ENCODE measurements at places on chromosomes 1 and 21.

DNA sequence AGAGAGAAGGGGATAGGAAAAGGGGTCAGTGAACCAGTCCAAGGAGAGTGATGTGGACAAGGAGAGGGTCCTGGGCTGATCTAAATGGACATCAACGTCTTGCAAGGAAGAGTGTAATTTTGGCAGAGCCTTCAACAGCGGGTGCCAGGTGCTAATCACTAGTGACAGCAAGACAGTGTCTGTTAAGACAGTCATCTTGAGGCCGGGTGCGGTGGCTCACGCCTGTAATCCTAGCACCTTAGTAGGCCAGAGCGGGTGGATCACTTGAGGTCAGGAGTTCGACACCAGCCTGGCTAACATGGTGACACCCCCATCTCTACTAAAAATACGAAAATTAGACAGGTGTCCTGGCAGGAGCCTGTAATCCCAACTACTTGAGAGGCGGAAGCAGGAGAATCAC lies 12.2 kb upstream of the PADI6 start:
- no peak for DNase-seq

DNA sequence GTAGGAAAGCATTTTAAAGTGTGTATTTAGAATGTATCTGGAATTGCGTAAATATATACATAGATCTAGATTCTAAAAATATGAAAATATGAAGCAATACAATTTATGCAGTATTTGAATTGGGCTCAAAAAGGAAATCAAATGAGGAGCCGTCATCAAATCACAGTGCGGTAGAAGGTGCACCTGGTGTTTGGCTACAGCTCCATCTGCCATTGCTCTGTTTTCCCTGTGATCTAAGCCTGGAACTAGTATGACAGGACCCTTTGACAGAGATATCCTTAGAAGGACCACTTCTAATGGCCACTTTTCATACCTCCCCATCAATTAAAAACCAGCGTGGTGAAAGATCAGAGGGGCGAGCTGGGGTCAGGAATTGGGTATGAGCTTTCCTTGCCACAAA lies 202.6 kb downstream of the NFIA start:
- no peak for DNase-seq

GRCh38 chr1:30011970-30012369 lies 711.4 kb downstream of the MATN1 start:
- no peak for DNase-seq

GRCh38 chr1:39971138-39971537 lies 16.2 kb downstream of the MFSD2A start:
- DNase-seq: no peak

DNA sequence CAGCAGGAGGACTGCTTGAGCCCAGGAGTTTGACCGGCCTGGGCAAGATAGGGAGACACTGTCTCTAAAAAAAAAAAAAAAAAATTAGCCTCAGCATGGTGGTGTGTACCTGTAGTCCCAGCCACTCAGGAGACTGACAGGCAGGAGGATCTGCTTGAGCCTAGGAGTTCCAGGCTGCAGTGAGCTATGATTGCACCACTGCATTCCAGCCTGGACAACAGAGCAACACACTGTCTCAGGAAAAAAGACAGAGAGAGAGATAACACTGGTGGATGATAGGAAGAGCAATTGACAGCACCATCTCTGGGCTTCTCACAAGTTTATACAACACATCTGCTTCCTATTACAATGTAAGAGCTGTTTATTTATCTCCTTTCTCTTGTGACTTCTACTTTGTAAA lies 2.4 kb upstream of the RNU11 start:
- DNase-seq: no peak

GRCh38 chr1:42957880-42958487 lies 684 bp downstream of the SLC2A1 start:
- DNase-seq: peak; percentile 38

DNA sequence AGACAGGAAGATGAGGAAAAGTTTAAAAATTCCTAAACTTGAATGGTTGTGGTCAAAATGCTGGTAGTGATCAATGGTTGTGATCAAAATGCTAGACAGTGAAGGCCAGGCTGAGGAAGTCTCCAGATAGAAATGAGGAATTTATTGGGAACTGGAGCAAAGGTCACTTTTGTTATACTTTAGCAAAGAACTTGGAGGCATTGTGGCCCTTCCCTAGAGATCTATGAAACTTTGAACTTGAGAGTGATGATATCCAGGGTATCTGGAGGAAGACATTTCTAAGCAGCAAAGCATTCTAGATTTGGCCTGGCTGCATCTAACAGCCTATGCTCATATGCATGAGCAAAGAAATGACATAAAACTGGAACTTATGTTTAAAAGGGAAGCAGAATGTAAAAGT lies 35.5 kb upstream of the RABGAP1L start:
- no peak for DNase-seq

DNA sequence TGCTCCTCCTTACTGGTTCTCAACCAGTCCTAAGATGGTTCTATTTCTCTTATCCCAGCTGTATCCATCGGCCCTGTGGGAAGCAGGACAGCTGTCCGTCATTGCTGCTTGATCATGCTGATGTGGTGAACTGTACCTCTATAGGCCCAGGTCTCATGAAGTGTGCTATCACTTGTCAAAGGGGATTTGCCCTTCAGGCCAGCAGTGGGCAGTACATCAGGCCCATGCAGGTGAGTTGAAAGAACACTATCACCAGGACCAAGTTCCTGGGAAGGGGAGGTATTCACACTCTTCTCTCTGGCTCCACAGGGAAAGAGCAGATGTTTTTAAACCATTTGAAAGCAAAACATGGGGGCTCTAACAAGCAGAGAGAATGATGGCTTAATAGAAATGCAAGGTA lies 302.6 kb downstream of the PAPPA2 start:
- DNase-seq: no peak

- DNase-seq: no peak
Observed at GRCh38 chr1:233993651-233994050, 89.2 kb downstream of the SLC35F3 start.

DNA sequence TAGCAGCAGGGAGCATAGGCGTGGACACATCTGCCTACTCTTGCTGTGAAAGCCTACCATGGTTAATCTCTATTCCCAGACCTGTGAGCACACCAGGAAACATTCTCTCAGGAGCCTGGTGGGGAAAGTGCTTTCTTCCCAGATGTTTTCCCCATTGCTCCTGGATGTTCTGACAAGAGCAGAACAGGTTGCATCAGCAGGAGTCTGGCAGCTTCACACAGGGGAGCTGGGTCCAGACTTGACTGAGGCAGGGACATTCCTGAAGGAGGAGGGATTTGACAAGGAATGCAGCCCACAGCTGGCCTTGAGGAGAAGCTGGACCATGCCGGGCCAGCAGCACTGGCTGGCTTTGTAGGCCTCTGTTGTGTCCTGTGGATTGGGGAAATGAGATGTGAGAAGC lies 21.0 kb upstream of the ARTN start:
- peak; percentile 48 for DNase-seq

DNA sequence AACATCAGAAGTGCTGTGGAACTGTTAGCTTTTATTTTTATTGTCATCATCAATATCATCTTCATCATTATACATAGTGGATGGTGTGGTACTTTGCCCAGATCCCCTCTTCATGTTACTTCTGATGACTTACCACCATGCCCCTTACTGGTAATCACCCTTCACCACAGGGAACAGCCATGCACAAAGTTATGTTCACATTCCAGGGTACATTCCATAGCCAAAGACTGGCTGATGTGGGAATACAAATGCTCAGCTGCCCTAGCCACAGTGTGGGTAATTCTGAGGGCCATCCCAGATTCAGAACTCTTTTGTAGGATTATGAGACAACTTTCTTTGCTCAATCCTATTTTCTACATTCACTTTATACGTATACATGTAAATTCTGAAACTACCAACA lies 691.3 kb upstream of the CXADR start:
- no peak for DNase-seq

GRCh38 chr1:214525535-214526019 lies 25.8 kb downstream of the PTPN14 start:
- peak; percentile 89 for DNase-seq

DNA sequence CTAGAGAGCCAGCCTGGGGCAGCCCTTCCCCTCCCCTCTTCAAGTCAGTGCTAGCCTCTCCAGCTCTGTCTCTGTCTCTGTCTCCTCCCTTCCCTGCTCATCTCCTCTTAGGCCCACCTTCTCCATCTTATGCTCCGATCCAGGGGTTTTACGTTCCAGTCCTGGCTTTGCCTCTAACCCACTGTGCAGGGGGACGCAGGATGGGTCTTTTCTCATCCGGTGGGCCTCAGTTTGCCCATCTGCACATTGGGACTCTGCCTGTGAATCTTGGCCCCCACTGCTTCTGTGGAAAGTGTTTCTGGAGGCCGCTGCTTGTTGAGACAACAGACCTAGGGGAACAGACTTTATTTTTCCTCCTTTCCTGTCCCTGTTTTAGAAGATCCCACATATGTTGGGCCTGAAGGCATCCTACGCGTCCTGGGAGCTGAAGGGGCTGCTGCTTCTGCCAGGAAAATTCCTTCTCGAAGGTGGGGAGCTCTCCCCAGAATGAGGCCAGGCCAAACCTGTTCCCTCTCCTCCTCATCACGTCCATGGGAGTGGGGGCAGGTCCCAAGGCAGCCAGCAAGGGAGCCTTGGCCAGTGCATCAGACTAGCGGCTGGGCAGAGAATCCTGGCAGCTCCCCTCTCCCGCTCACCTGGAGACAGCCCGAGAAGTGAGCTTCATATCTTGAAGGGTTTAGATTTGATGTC lies 99.5 kb upstream of the CSF3R start:
- DNase-seq: no peak

- DNase-seq: peak; percentile 52
Observed at GRCh38 chr1:79353224-79353623, 346.7 kb upstream of the ADGRL4 start.

DNA sequence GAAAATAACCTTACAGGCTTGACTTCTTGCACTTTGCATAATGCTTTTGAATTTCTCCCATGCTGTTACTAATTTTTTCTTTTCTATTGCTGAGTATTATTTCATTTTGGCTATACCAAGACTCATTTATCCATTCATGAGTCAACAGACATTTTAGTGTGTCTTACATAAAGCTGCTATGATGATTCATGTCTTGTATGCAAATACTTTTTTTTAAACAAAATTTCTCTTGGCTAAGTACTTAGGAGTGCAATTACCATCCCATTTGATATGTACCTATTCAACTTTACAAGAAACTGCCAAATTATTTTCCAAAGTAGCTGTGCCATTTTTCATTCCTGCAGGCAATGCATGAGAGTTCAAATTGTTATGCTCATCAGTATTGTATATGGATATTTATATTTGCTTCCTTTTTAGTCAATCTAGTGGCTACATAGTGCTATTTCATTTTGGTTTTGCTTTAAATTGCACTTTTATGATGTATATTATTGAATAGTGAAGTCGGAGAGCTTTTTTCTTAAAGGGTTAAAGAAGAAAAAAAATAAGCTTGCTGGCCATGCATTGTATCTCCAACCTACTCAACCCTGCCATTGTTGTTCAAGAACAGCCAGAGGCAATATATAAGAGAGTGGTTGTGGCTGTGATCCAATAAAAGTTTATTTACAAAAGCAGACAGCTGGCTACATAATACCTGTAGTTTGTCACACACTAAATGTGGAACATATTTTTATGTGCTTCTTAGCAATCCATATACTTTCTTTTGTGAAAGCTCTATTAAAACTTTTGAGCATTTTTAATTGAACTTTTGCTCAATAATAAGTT lies 862.8 kb downstream of the KCNT2 start:
- DNase-seq: peak; percentile 21

GRCh38 chr1:247204177-247204647 lies 32.4 kb upstream of the ZNF124 start:
- no peak for DNase-seq

- DNase-seq: no peak
Observed at GRCh38 chr21:44858791-44859190, 14.7 kb downstream of the PTTG1IP start.

GRCh38 chr1:12276225-12276624 lies 46.4 kb downstream of the VPS13D start:
- peak; percentile 67 for DNase-seq

DNA sequence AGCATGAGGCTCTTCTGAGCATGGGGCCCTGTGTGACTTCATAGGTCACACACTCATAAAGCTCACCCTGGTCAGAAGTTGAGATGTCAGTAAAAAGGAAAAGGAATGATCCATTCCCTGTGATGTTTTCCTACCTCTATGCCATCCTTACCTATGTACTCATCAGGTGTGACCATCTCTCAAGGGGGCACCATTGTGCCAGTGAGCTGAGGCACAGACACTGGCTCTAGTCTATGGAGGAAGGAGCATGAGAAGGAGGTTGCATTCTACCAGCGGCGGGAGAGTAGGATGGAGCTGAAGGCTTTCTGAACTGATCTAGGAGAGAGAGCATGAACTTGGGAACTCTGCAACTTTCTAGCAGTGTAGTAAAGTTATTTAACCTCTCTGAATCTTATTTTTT lies 65.8 kb upstream of the RGL1 start:
- DNase-seq: no peak

GRCh38 chr1:196309386-196309785 lies 298.9 kb downstream of the KCNT2 start:
- DNase-seq: peak; percentile 30

DNA sequence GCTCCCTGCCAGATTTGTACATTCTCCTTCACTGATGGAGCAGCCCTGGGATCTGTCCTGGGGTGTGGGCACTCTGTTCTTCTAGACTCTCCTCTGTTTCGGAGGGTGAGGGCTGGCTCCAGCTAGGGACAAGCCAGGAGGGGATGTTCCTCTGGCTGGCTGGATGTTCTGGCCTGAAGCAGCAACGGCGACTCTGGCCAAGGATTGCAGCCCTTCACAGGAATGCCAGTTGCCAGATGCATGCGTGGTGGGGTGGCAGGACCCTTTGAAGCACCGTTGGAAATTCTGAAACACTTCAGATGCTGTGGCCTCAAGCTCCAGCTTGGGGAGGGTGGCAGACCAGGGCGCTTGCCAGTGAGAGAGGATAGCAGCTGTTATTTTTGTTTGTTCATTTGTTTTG lies 210.9 kb downstream of the TRABD2B start:
- no peak for DNase-seq

- peak; percentile 98 for DNase-seq
Observed at GRCh38 chr1:205598841-205599668, 32.8 kb downstream of the ELK4 start.

- no peak for DNase-seq
Observed at GRCh38 chr1:228275179-228275429, 67.3 kb downstream of the OBSCN start.

GRCh38 chr1:21652937-21653743 lies 16.0 kb downstream of the RAP1GAP start:
- no peak for DNase-seq

DNA sequence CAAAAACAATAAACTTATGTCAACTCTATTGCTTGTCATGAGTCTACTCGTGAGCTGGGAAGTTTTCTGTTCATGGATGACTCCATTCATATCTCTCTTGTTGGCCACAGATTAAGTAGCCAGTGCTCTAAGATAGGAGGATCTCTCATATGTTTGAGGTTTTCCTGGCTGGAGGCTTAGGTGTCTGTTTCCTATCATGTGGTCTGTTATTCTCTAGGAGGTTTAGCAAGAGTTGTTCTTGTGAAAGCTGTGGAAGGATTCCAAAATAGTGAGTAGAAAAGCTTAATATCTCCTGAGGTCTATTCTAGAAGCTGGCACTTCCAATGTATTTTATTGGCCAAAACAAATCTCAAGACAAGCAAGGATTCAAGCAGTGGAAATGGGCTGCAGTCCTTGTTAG lies 5.8 kb upstream of the KRTAP20-2 start:
- DNase-seq: no peak

- DNase-seq: no peak
Observed at GRCh38 chr1:207742850-207743555, 8.9 kb upstream of the CD46 start.
